Omental fat pad (tissue), 4 donors: ENCODE measurements at places on chromosomes 5 and 9. TPM values are rescaled to one million over a fixed set of nuclear protein-coding genes. Genes with fewer than 3 reads are reported as not detected.

ARL10 gene
- 6.3 TPM for total RNA-seq

CCDC183 gene
- total RNA-seq, result 1.7 TPM

ESM1 gene
- not detected for total RNA-seq

ANKRD55 gene
- not detected for total RNA-seq

ECM2 gene
- total RNA-seq, result 57.2 TPM

PCDHB6 gene
- total RNA-seq, result 0.46 TPM

DNA sequence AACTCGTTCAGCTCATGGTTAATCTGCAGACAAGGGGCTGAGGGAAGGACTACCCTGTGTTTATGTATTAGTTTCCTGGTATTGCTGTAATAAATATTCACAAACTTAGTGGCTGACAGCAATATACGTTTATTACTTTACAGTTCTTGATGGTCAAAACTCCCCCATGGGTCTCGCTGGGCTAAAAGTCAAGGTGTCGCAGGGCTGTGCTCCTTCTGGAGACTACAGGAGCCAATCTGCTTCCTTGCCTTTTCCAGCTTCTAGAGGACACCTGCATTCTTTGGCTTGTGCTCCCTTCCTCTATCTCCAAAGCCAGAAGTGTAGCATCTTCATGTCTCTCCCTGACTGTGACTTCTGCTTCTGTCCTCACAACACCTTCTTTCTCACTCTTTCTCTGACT, 653.8 kb upstream of the RIOK2 start:
- DNase-seq, result no peak

- DNase-seq, result no peak
These were observed 597.0 kb downstream of the PTPRD start for GRCh38 chr9:10015755-10016154.

GRCh38 chr5:142935014-142935413, 164.8 kb downstream of the ARHGAP26 start:
- DNase-seq, result no peak

GRCh38 chr9:2469681-2470221, 151.8 kb upstream of the VLDLR start:
- DNase-seq, result no peak

- no peak for DNase-seq
These were observed 32.7 kb upstream of the DMRTA1 start for GRCh38 chr9:22413884-22414283.

DNA sequence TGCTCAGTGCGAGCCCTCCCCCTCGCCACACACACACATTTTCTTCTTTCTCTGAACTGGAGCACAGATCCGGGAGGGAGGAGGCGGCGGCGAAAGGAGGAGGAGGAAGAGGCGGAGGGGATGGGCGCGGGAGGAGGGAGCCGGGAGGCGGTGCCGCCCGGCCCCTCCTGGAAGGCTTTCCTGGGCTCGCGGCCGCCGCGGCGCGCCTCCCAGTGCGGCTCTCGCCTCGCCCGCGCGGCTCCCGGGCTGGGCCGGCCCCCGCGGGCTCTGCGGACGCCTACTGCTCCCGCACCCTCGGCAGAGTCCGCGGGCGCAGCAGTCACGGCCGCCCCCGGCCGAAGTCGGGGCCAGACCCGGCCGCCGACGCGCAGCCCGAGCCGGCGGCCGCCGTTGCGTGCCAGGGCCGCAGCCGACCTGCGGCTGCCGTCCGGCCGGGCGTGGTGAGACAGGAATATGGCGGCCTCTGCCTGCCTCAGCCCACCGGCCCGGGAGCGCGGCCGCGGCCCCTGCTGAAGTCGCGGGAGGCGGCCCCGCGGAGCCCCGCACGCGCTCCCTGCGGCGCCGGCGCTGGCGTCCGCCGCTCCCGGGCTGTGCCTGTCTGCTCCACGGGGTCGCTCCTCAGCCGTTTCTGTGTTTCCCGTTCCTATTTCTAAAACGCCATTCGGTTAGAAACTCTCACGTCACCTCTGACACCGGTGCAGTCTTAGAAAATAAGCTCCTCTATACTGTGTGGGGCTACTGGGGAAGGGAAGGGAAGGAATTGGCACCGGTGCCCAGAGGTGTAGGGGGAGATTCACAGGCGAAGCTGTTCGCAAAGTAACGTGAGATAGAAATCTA, 500 bp upstream of the GNAQ start:
- peak; percentile 55 for DNase-seq

- DNase-seq, result no peak
These were observed 9.9 kb downstream of the MLANA start for GRCh38 chr9:5900622-5901021.

DNA sequence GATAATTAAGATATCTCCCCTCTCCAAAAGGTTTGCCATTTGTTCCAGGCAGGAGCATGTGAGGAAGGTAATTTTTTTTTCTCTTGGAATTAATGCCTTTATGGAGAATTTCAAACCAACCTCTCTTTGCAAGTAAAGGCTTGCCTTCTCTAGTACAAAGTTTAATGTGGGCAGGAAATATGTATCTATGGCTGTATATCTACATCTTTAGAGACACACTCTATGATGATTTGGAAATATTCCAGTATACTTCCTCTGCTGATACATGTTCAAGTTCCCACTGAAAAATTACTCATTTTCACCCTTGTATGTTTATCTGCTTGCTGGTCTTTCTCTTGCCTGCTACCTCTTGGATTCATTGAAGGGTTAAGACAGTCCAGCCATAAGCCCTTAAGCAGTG, 83.5 kb upstream of the SEMA6A start:
- DNase-seq, result no peak

DNA sequence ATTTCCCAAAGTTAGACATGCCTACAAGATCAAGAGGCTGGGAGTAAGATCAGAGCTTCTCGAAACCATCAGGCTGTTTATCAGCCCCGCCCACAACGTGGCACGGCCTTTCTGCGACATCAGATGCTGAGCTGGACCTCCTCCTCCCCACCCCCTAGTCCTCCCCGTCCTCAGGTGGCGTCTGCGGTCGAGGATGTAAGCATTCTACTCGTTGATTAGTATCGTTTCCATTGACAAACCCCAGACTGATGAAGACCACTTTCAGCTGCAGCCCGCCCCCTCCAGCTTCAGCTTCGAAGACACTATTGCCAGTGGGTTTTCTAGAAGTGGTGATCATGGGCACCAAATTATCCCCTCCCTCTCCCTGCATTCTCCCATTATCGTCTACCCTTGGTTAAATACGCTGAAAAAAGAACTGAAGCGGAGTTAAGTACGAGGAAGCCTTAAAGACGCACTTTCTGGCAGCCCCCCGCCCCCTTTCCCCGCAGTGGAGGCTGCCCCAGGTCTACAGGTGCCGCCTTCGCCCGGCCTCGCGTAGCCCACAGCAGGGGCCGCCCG, 1.1 kb downstream of the PPIC start:
- DNase-seq, result no peak

DNA sequence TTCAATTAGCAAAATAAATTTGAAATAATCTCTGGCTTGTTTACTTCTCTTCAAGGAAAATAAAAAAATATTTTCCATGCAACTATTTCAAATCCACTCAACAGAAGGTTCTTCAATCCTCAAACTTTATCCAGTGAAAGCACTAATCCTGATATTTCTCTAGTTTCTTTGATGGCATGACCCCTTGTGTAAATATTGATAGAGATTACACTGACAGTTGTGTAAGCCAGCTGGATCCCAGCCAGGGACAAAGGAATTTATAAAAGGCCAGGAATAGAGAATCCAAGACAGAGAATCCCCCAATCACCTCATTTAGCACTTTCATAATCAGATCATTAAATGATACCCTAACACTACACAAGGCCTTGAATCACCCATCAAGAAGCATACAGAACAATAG, 135.2 kb downstream of the GNA14 start:
- no peak for DNase-seq

DNA sequence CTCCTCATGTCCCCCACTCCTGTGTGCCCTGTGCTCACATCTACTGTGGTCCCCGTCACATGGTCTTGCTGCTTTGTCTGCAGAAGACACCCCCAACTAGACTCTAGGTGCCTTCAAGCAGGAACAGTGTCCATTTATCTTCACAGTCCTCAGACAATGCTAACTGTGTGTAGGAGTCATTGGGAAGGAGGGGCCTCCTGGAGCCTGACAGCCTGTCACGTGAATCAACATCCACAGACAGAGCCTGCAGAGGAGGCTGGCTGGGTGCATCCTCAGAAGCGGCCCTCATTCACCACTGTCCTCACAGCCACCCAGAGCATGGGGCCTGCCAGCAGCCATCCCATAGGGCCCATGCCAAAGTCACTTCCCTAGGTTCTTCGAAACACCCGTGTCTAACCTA, 98.7 kb downstream of the MED10 start:
- DNase-seq, result no peak

- DNase-seq, result no peak
These were observed 21.6 kb upstream of the RASA1 start for GRCh38 chr5:87246061-87246460.

- DNase-seq, result no peak
These were observed 117.7 kb upstream of the ALDH1B1 start for GRCh38 chr9:38274800-38275199.

DNA sequence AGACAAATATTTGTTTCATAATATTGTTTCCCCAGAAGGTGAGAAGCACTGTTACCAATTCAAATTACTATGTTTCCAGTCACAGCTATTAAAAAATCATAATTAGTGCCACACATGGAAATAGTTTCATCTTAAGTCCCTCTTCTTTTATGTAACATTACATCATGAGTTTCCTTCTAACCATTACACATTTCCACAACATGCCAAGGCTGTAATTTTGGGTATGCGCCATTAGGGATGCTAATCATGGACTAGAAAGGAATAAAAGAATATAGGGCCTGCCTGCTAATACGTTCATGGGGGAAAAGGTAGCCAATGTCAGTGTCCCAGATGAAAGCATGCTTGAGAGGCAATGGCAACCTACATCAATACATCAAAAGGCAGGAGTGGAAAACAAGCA, 142.5 kb upstream of the LPAR1 start:
- no peak for DNase-seq

- no peak for DNase-seq
These were observed 125.2 kb downstream of the GADD45G start for GRCh38 chr9:89729954-89730530.

DNA sequence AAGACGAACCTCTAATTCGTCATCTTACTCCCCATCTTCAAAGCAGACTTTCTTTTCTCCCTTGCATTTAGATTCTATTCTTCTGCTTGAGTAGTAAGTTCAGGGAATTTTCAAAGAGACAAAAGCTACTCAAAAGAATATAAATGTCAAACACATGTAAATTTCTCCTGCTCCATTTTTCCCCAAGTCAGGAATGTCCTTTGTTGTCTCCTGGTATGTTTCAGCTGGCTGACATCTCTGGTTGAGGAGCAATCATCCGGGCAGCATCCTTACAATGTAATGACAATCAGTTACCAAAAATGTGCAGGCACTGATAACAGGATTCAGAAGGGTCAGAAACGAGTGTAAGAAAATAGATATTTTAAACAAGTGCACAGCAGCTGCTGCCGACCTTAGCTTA, 47.6 kb upstream of the PPP1R2B start:
- no peak for DNase-seq

- DNase-seq, result no peak
These were observed 7.8 kb downstream of the IER5L start for GRCh38 chr9:129170229-129170628.

DNA sequence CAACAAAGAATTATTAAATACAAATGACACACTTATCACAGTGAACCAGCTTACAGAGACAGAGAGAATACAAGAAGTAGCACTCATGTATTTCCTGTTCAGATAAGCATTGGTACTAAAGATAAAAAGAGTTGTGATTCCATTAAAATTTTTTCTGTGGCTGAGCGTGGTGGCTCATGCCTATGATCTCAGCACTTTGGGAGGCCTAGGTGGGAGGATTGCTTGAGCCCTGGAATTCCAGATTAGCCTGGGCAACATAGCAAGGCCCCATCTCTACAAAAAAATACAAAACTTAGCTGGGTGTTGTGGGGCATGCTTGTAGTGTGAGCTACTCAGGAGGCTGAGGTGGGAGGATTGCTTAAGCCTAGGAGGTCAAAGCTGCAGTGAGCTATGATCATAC, 32.9 kb downstream of the FCHO2 start:
- DNase-seq, result no peak

DNA sequence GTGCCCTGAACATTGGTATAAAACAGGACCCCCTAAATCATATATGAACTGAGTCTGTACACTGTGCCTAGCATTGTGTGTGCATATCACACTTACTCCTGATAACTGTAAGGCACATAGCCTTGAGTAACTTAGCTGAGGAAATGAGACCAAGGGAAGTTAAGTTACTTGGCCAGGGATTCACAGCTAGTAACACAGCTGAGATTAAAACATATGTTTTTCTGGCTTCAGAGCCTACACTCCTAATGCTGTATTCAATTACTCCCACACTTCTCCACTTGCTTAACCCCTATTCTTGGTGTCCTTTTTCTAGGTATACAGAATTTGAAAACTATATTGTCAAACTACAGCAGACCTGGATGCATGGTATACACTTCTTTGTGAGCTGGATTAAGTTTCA, 12.8 kb downstream of the GHR start:
- DNase-seq, result no peak

- DNase-seq, result no peak
These were observed 772 bp upstream of the TARS1 start for GRCh38 chr5:33439905-33440481.

DNA sequence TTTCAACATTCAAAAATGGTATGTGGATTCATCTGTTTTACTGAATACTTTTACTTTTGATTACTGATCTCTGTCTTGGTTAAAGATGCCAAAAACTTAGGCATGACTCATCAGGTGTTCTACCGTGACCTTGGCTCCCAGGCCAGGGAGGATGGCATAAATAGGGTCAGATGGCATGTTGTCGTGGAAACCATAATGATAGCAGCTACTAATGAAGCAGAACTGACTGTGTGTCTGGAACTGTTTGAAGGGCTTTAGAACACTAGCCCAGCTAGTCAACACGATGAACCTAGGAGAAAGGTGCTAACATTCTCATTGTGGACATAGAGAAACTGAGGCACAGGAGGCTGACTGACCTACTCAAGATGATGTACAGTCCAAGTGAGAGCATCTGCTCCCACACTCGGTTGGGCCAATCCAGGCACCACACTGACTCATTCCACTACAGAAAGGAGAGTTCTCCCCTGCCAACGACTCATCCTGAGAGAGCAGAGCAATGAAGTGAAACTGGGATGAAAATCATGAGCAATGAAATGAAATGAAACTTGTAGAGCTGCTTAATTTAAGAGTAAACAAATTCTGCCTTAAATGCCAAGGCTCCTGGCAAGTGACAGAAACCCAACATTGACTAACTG, 116.0 kb downstream of the TENT4A start:
- no peak for DNase-seq

- no peak for DNase-seq
These were observed 153.4 kb upstream of the IER5L start for GRCh38 chr9:129331493-129331765.

DNA sequence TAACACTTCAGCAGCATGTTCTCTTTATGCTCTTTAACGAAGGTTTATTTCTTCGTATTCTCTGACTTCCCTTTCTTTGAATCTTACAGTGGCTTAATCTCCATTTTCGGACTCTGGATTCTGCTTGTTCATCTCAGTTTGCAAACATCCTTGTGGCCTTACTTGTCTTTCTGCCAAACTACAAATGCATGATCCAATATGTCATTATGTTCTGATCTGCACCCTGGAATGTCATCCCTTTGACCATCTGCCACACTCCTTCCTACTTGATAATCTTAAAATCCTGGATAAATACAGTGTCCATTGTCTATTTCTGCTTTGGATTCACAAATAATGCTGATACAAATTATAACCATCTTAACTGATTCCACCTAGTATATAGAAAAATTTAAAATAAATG, 499.2 kb downstream of the CDH18 start:
- no peak for DNase-seq
